ENCODE measurements at places on chromosomes 1 and 21.

DNA sequence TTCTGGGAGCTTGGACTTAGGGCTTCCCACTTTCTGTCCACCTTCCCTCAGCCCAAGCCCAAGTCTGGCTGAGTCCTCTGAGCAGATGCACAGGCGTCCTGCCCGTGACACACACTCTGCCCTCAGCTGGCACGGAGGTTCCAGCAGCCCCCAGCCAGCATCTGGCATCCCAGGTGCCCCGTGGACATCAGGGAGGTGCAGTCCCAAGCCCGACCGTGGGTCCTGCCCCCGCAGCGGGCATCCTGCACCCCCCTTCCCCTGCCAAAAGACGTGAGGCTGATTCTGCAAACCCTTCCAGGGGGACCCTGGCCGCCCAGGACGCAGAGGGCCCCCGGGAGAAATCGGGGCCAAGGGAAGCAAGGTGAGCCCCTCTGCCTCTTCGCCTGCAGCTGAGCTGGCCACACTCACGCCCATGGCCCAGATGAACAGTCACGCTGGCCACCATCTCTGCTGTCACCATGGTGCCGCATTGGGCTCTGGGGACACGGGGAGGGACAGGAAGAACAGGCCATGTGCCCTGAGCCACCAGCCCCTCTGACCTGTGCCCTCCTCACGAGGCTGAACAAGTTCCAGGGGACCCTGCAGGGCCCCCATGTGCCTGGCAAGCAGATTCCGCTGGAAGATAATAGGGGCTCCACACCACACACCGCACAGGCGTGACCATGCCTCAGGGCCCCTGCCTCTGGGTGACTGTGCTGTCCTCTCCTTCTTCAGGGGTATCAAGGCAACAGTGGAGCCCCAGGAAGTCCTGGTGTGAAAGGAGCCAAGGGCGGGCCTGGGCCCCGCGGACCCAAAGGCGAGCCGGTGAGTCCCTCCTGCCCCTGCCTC is 20.6 kb downstream of the COL6A2 start:
- H3K36me3 ChIP-seq, result no peaks in the 10 kb centered on the region
- peaks cover 71% of the 10 kb centered on the region for H3K27me3 ChIP-seq
- no peak for DNase-seq
- no peak overlapping the region for H3K4me3 ChIP-seq
- no peaks in the 10 kb centered on the region for H3K4me1 ChIP-seq
- H3K27ac ChIP-seq, result no peak overlapping the region

- H3K4me3 ChIP-seq, result no peak overlapping the region
- no peaks in the 10 kb centered on the region for H3K4me1 ChIP-seq
- no peaks in the 10 kb centered on the region for H3K36me3 ChIP-seq
- H3K27me3 ChIP-seq, result peaks cover 52% of the 10 kb centered on the region
- no peak for DNase-seq
Observed at GRCh38 chr1:3033790-3034090, 12.5 kb downstream of the ACTRT2 start.

GRCh38 chr1:110136911-110137310 is 13.4 kb upstream of the SLC6A17 start:
- no peak overlapping the region for H3K4me3 ChIP-seq
- DNase-seq, result peak; percentile 28
- no peak overlapping the region for H3K27ac ChIP-seq

GRCh38 chr1:241357366-241358340 is 648 bp upstream of the RGS7 start:
- H3K36me3 ChIP-seq, result no peaks in the 10 kb centered on the region
- no peak for DNase-seq
- H3K4me1 ChIP-seq, result peaks cover 6% of the 10 kb centered on the region
- H3K27ac ChIP-seq, result no peak overlapping the region

- H3K27me3 ChIP-seq, result no peaks in the 10 kb centered on the region
- H3K4me1 ChIP-seq, result peaks cover 67% of the 10 kb centered on the region
- no peak overlapping the region for H3K27ac ChIP-seq
Observed at GRCh38 chr1:156896490-156897033, 3.0 kb downstream of the PEAR1 start.

DNA sequence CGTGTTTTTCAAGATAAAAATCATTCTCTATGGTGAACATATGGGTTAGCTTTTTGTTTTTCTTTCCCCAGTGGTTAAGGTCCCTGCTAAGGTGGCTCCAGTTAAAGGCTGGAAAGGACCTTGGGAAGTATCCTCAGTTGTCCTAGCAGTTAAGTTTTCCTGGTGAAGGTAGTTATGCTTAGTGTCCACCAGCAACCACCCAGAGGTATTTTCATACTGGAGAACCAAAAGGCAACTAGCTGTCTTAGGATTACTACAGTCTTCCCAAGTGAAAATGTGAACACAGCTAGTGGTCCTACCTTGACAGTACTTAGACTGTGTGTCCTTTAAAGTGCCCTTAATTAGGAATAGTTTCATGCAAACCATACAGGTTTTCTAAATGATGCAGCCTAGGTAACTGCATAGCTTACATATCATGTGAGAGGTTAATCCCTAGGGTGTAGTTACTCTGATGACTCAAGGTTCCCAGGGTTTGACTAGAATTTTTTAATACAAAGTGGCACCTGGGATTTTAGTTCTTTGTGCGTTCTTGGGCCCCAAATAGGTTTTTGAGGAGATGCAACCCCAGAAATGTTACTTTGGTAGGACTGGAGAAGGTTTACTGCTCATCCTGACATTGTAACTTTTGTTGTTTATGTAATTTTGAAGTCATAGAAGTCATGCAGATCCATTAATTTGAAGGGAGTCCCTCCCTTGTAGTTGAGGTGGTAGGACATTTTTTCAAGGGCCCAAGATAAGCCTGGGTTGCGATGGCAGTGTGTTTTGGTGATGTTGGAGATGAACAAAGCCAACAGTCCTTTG is 36.5 kb downstream of the YY1AP1 start:
- DNase-seq, result no peak
- no peaks in the 10 kb centered on the region for H3K36me3 ChIP-seq
- H3K27ac ChIP-seq, result no peak overlapping the region
- peaks cover 7% of the 10 kb centered on the region for H3K27me3 ChIP-seq

GRCh38 chr1:114290341-114290740 is 136.7 kb upstream of the SYT6 start:
- no peak for DNase-seq
- peaks cover 25% of the 10 kb centered on the region for H3K27me3 ChIP-seq
- no peak overlapping the region for H3K27ac ChIP-seq
- H3K4me3 ChIP-seq, result no peak overlapping the region

DNA sequence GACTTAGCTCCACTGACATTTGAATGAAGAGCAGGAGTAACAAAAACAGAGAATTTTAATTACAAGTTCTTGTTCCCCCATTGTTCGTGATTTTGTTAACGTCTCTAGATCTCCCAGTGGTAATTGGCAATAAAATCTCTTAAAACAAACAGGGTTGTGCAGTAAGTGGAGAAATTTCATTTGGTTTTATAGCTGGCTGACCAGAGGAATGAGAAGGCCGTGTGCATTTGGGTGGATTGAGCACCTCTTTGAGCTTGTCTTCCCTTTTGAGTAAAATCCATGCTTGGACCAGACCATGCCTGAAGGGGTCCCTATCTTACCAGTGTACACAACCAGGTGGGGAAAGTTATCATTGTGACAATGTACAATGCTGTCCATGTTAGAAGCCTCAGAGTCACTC is 137.8 kb downstream of the HIVEP3 start:
- H3K36me3 ChIP-seq, result no peaks in the 10 kb centered on the region
- DNase-seq, result no peak
- peaks cover 9% of the 10 kb centered on the region for H3K27me3 ChIP-seq
- no peak overlapping the region for H3K27ac ChIP-seq

GRCh38 chr1:93638981-93639380 is 42.7 kb downstream of the BCAR3 start:
- no peaks in the 10 kb centered on the region for H3K36me3 ChIP-seq
- DNase-seq, result no peak
- peaks cover 5% of the 10 kb centered on the region for H3K27me3 ChIP-seq
- no peak overlapping the region for H3K27ac ChIP-seq
- H3K4me1 ChIP-seq, result no peaks in the 10 kb centered on the region
- H3K4me3 ChIP-seq, result no peak overlapping the region

- H3K27me3 ChIP-seq, result no peaks in the 10 kb centered on the region
- DNase-seq, result no peak
- H3K4me1 ChIP-seq, result no peaks in the 10 kb centered on the region
- no peak overlapping the region for H3K4me3 ChIP-seq
Observed at GRCh38 chr1:24888971-24889676, 41.0 kb downstream of the RUNX3 start.

GRCh38 chr1:7070389-7071029 is 285.3 kb downstream of the CAMTA1 start:
- no peak overlapping the region for H3K4me3 ChIP-seq
- no peaks in the 10 kb centered on the region for H3K36me3 ChIP-seq
- peaks cover 12% of the 10 kb centered on the region for H3K27me3 ChIP-seq
- no peaks in the 10 kb centered on the region for H3K4me1 ChIP-seq
- DNase-seq, result peak; percentile 70
- H3K27ac ChIP-seq, result no peak overlapping the region

DNA sequence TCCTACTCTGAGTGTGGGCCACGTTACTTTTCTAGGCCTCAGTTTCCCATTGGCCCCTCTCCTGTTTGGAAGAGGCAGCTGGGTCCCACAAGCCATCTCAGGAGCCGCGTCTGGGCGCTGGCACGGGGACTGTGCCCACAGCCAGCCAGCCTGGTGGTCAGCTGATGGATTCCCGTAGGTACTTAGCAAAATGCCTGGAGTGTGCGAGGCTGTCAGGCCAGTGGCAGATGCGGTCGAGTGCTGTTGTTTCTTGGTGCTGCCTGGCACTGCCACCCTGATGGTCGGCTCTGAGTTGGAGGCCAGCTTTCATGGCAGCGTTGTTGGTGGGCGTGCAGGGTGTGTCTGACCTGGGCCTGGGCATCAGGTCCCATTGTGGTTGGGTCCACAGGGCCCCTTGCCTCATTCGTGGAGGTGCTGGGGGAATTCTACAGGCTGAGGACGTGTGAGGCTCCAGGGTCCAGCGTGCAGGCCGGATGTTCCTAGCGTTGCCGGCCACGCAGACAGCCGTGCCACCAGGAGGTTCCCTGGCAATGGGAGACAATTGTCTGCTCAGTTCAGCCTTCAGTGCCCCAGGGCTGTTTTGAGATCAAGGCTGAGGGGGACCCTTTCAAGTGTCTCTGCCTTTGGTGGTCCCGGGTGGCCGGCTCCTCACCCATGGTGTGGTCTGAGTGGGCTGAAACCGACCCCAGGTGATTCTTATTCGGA is 20.9 kb downstream of the SKI start:
- no peaks in the 10 kb centered on the region for H3K27me3 ChIP-seq
- peaks cover 12% of the 10 kb centered on the region for H3K36me3 ChIP-seq
- DNase-seq, result no peak
- H3K4me1 ChIP-seq, result no peaks in the 10 kb centered on the region
- H3K4me3 ChIP-seq, result no peak overlapping the region

DNA sequence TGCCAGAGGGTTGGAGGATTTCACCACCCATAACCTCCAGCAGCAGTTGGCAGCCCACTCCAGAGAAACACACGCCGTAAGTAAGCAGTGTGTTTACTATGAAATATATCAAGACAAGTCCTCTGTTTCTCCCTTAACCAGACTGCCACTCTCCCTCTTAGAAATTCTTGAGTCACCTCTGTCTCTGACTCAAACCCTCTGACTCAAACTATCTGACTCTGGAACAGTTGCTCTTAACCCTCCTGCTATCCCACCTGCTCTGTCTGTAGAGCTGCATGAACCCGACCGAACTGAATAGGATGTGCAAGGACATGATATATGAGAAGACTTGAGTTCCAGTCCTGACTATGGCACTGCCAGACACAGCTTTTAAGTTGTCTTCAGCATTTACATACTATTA is 14.1 kb downstream of the INPP5B start:
- H3K36me3 ChIP-seq, result peaks cover 10% of the 10 kb centered on the region
- H3K4me3 ChIP-seq, result 0 out of 2 replicates have a peak overlapping the region, but pooled peaks have one; percentile 82
- H3K27me3 ChIP-seq, result no peaks in the 10 kb centered on the region
- DNase-seq, result peak; percentile 46
- peak overlapping the region; percentile 33 for H3K27ac ChIP-seq

- peak; percentile 82 for DNase-seq
- H3K27ac ChIP-seq, result peak overlapping the region; percentile 79
- H3K4me1 ChIP-seq, result peaks cover 6% of the 10 kb centered on the region
- H3K36me3 ChIP-seq, result peaks cover 22% of the 10 kb centered on the region
- no peaks in the 10 kb centered on the region for H3K27me3 ChIP-seq
- peak overlapping the region; percentile 91 for H3K4me3 ChIP-seq
Observed at GRCh38 chr1:236524142-236524894, 536 bp downstream of the LGALS8 start.

- peaks cover 20% of the 10 kb centered on the region for H3K36me3 ChIP-seq
- no peaks in the 10 kb centered on the region for H3K27me3 ChIP-seq
- no peak overlapping the region for H3K4me3 ChIP-seq
Observed at GRCh38 chr1:23848673-23849616, 19.1 kb downstream of the FUCA1 start.

- no peaks in the 10 kb centered on the region for H3K27me3 ChIP-seq
- H3K4me3 ChIP-seq, result no peak overlapping the region
- no peaks in the 10 kb centered on the region for H3K36me3 ChIP-seq
- peaks cover 3% of the 10 kb centered on the region for H3K4me1 ChIP-seq
- H3K27ac ChIP-seq, result no peak overlapping the region
Observed at GRCh38 chr1:64984737-64985136, 18.4 kb upstream of the JAK1 start.

- H3K4me1 ChIP-seq, result peaks cover 44% of the 10 kb centered on the region
- peaks cover 49% of the 10 kb centered on the region for H3K36me3 ChIP-seq
- no peaks in the 10 kb centered on the region for H3K27me3 ChIP-seq
- peak overlapping the region; percentile 96 for H3K27ac ChIP-seq
Observed at GRCh38 chr1:46303872-46304326, 401 bp downstream of the UQCRH start.

Measured in K562 (cell line).